ENCODE measurements at places on chromosomes 6 and 20. TPM values are rescaled to one million over a fixed set of nuclear protein-coding genes. Genes with fewer than 3 reads are reported as not detected.

GRCh38 chr6:33671744-33672072, 39.8 kb downstream of the UQCC2 start:
- no peaks in the 10 kb centered on the region for H3K27me3 ChIP-seq
- no peaks in the 10 kb centered on the region for H3K4me1 ChIP-seq
- peak overlapping the region; percentile 13 for H3K27ac ChIP-seq
- H3K36me3 ChIP-seq, result peaks cover 95% of the 10 kb centered on the region
- no peak overlapping the region for H3K4me3 ChIP-seq

Gene KHDC3L
- total RNA-seq, result not detected

Gene HLA-DRB5
- 0.19 TPM for total RNA-seq

Gene PTCHD4
- total RNA-seq, result 0.22 TPM

DNA sequence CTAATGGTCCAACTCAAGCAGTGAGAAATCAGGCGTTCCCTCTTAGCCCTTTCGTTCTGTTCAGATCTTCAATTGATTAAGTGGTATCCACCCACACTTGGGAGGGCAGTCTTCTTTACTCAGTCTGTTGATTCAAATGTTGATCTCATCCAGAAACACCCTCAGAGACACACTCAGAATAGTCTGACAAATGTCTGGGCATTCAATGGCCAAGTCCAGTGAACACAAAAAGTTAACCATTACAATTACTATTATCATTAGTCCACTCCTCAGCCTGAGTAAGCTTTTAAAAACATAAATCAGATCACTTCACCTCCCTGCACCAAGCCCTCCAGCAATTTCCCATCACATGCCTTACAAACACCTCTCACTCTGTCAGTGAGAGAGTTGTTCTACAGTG, 423.2 kb downstream of the RFPL4B start:
- H3K27me3 ChIP-seq, result no peaks in the 10 kb centered on the region
- no peak overlapping the region for H3K4me3 ChIP-seq
- DNase-seq, result no peak
- H3K27ac ChIP-seq, result no peak overlapping the region
- no peaks in the 10 kb centered on the region for H3K4me1 ChIP-seq

GRCh38 chr6:124254941-124255685, 451.4 kb downstream of the NKAIN2 start:
- no peaks in the 10 kb centered on the region for H3K36me3 ChIP-seq
- no peaks in the 10 kb centered on the region for H3K4me1 ChIP-seq

Gene POM121L2
- not detected for total RNA-seq

- H3K27ac ChIP-seq, result no peak overlapping the region
- no peaks in the 10 kb centered on the region for H3K27me3 ChIP-seq
- no peak overlapping the region for H3K4me3 ChIP-seq
- no peaks in the 10 kb centered on the region for H3K36me3 ChIP-seq
Observed at GRCh38 chr6:166707045-166707444, 80.0 kb upstream of the RPS6KA2 start.

- H3K27ac ChIP-seq, result no peak overlapping the region
- no peak overlapping the region for H3K4me3 ChIP-seq
- H3K36me3 ChIP-seq, result no peaks in the 10 kb centered on the region
- no peaks in the 10 kb centered on the region for H3K4me1 ChIP-seq
Observed at GRCh38 chr20:62843656-62844055, 18.0 kb downstream of the TCFL5 start.

Gene CST7
- total RNA-seq, result 5.5 TPM

DNA sequence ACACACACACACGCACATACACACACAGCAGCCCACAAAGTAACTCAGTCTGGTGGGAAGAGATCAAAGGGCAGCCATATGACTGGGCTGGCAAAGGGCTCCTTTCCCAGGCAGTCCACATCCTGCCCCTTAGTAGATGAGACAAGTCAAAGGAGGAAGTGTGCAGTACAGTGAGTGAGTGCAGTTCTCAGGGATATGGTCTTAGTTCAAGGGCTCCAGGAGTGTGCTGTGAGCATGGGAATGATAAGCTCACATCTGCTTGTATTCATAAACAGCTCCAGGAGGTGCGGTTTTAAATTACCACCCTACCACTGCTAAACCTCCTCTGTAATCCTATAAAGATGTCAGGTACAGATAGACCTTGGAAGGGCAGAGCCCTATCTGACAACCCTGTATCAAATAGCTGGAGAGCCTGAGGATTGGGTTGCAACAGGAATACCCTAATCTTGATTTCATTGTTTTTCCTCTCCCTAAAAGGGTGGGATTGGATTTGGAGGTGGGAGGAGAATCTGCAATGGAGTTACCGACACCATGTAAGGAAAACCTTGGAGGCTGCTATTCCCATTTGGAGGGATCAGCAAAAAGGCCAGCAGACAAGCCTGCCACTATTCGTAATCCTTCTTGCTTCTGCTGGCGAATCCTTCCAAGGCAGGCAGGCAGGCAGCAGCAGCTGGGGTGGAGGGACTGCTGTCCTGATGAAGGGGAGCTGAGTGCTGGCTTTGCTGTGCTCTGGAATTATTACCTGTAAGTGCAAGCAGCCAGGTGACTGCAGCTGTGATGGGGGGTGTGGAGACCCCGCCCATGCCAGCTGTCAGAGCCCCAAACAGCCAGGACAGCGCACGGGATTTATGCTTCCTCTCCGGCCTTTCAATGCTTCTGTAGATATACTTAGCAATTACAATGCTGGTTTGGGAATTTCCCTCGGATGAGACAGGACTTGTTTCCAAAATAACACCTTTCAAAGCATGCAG, 342.7 kb downstream of the PRL start:
- H3K27me3 ChIP-seq, result no peaks in the 10 kb centered on the region
- peak overlapping the region; percentile 38 for H3K27ac ChIP-seq
- H3K4me3 ChIP-seq, result no peak overlapping the region
- DNase-seq, result no peak

- peaks cover 7% of the 10 kb centered on the region for H3K4me1 ChIP-seq
- DNase-seq, result no peak
- no peak overlapping the region for H3K4me3 ChIP-seq
Observed at GRCh38 chr6:154893917-154894316, 101.2 kb upstream of the TIAM2 start.
